ENCODE measurements at places on chromosomes 1 and 21. TPM values are rescaled to one million over a fixed set of nuclear protein-coding genes. Genes with fewer than 3 reads are reported as not detected.

- H3K4me1 ChIP-seq, result peaks cover 38% of the 10 kb centered on the region
- H3K4me3 ChIP-seq, result peak overlapping the region; percentile 77
- DNase-seq, result peak; percentile 80
- no peak overlapping the region for H3K27ac ChIP-seq
Observed at GRCh38 chr1:6962996-6963911, 178.0 kb downstream of the CAMTA1 start.

- no peaks in the 10 kb centered on the region for H3K36me3 ChIP-seq
- H3K4me1 ChIP-seq, result peaks cover 17% of the 10 kb centered on the region
- no peak for DNase-seq
- no peak overlapping the region for H3K4me3 ChIP-seq
Observed at GRCh38 chr1:38291906-38292521, 245.4 kb upstream of the POU3F1 start.

- H3K4me1 ChIP-seq, result no peaks in the 10 kb centered on the region
- no peaks in the 10 kb centered on the region for H3K36me3 ChIP-seq
- no peak for DNase-seq
- H3K27me3 ChIP-seq, result no peaks in the 10 kb centered on the region
- H3K27ac ChIP-seq, result no peak overlapping the region
- H3K4me3 ChIP-seq, result no peak overlapping the region
Observed at GRCh38 chr1:94411237-94411636, 7.0 kb upstream of the ABCD3 start.

Gene SRM
- 92.6 TPM for total RNA-seq

Gene PTPRC
- not detected for total RNA-seq

DNA sequence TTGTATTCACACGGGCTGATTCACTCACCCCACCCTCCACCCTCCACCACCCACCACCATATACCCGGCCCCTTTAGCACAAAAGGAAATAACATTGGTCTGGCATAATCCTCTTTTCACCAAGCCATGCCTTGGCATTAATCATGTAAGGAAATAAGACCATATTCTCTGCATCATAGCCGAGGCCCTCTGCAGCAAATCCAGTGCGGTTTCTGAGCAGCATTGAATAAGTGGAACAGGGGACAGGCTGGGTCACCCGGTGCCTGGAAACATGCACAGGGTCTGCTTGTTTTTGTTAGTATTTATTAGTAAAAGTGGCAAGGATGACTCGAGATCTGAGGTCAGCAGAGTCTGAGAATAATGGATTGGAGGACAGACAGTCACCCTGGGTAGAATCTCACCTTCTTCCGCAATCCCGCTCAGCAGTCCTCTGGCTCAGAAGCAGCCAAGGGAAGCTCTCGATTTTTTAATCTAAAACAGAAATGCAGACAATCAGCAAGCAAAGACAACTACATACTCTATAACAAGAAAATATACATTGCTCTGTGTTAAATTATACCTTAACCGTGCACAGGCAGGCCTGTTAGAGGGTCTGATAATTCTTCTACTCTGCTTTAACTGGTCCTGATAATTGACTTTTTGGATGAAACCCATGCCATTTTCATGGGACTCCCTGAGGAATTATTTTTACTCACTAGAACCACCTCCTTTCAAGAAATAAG, 52.4 kb upstream of the CDC42BPA start:
- peaks cover 23% of the 10 kb centered on the region for H3K4me1 ChIP-seq
- no peaks in the 10 kb centered on the region for H3K27me3 ChIP-seq
- no peak overlapping the region for H3K4me3 ChIP-seq
- DNase-seq, result no peak
- no peaks in the 10 kb centered on the region for H3K36me3 ChIP-seq
- no peak overlapping the region for H3K27ac ChIP-seq

GRCh38 chr1:236024641-236025040, 40.2 kb downstream of the NID1 start:
- no peak for DNase-seq
- no peak overlapping the region for H3K4me3 ChIP-seq
- H3K36me3 ChIP-seq, result peaks cover 6% of the 10 kb centered on the region
- H3K4me1 ChIP-seq, result peaks cover 8% of the 10 kb centered on the region
- no peak overlapping the region for H3K27ac ChIP-seq

DNA sequence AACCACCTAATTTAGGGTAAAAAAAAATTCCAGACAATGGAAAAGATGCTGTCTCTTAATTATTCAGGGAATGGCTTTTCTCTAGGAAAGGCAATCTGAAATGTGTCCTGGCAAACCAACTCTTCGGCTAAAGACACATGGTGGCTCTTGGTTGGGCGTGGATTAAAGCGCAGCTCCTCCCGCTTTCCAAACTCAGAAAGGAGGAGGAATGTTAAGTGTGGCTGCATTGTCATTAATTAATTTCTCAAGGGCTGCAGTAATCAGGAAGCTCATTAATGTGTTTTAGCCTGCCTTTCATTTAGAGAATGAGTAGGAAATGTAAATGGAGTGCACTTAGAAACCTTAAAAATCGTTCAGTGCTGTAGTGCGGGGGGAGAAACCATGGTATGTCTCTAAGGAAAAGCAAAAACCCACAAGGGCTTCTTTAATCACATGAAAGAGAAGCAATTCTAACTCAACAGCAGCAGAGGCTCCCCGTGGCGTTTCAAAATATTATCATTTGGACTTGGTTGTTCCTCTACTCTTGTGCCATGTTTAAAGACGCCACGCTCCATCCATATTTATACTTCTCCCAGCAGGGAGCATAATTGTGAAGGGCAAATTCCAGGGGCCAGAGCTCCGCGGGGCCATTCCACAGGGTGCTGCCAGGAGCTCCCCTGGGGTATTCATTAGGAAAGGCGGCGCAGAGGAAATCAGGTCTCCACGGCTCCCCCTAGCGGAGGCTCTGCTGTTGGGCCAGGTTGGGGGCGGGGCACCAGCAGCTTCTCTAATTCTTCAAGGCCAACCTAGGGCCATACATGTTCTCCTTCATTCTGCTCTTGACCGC, 91.9 kb upstream of the SSX2IP start:
- H3K27ac ChIP-seq, result no peak overlapping the region
- H3K36me3 ChIP-seq, result no peaks in the 10 kb centered on the region
- no peaks in the 10 kb centered on the region for H3K4me1 ChIP-seq
- peak; percentile 74 for DNase-seq
- H3K4me3 ChIP-seq, result peak overlapping the region; percentile 62

DNA sequence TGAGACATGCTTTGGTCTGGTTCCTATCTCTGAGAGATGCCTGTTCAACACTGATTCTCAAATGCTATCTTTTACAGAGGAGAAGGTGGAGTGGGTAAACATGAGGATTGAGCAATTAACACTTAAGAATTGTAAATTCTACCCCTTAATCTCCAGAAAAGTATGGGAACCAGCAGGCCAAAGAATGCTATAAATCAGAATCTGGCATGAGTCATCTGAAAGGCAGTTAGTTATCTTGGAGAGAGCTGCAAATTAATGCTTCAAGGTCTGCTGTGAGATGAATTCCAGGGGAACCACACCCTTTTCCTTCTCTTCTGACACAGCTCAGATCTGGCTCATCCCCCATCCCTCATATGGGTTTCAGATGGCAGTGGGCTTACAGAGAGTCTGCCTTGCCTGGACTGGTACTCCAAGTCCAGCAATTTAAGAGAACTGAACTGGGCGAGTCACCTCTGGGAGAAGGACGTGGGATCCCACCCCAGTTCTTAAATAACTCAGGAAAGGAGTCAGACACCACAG, 5.2 kb downstream of the S100A10 start:
- peak overlapping the region; percentile 99 for H3K27ac ChIP-seq
- DNase-seq, result no peak
- H3K4me1 ChIP-seq, result peaks cover 29% of the 10 kb centered on the region
- H3K36me3 ChIP-seq, result peaks cover 5% of the 10 kb centered on the region
- peaks cover 17% of the 10 kb centered on the region for H3K27me3 ChIP-seq

Gene TNFRSF4
- total RNA-seq, result 0.31 TPM

GRCh38 chr1:212623603-212624002, 15.0 kb downstream of the ATF3 start:
- H3K4me1 ChIP-seq, result no peaks in the 10 kb centered on the region
- H3K4me3 ChIP-seq, result no peak overlapping the region
- DNase-seq, result no peak
- peaks cover 12% of the 10 kb centered on the region for H3K27me3 ChIP-seq

- H3K36me3 ChIP-seq, result peaks cover 4% of the 10 kb centered on the region
- no peak overlapping the region for H3K4me3 ChIP-seq
- no peaks in the 10 kb centered on the region for H3K27me3 ChIP-seq
- H3K27ac ChIP-seq, result no peak overlapping the region
- peaks cover 18% of the 10 kb centered on the region for H3K4me1 ChIP-seq
Observed at GRCh38 chr1:27103498-27103897, 51.4 kb downstream of the SLC9A1 start.

GRCh38 chr1:212613440-212614335, 5.1 kb downstream of the ATF3 start:
- H3K4me3 ChIP-seq, result peak overlapping the region; percentile 63
- H3K4me1 ChIP-seq, result peaks cover 26% of the 10 kb centered on the region
- H3K27ac ChIP-seq, result peak overlapping the region; percentile 87
- H3K27me3 ChIP-seq, result peaks cover 15% of the 10 kb centered on the region
- DNase-seq, result no peak

Gene IL10
- not detected for total RNA-seq

- no peaks in the 10 kb centered on the region for H3K36me3 ChIP-seq
- H3K4me3 ChIP-seq, result no peak overlapping the region
- no peak for DNase-seq
Observed at GRCh38 chr1:30881319-30882181, 27.0 kb downstream of the SDC3 start.

DNA sequence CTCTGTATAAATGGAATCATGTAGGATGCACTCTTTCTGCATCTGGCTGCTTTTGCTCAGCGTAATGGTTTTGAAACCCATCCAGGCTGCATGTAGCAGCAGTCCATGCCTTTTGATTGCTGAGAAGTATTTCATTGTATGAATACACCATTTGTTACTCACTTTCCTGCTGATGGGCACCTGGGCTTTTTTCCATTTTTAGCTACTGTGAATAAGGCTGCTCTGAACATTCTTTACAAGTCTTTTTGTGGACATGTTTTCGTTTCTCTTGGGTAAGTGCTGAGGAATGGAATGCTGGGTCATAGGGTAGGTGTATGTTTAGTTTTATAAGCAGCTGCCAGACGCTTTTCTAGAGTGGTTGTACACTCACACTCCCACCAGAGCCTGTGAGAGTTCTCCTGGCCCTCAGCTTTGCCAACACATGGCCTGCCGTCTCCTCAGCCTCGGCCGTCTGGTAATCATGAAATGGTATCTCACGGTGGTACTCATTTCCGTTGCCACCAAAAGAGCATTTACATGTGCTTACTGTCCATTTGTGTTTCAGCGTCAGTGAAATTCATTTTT, 22.7 kb downstream of the SLX9 start:
- no peak overlapping the region for H3K4me3 ChIP-seq
- H3K27me3 ChIP-seq, result no peaks in the 10 kb centered on the region
- no peak for DNase-seq
- peak overlapping the region; percentile 23 for H3K27ac ChIP-seq

DNA sequence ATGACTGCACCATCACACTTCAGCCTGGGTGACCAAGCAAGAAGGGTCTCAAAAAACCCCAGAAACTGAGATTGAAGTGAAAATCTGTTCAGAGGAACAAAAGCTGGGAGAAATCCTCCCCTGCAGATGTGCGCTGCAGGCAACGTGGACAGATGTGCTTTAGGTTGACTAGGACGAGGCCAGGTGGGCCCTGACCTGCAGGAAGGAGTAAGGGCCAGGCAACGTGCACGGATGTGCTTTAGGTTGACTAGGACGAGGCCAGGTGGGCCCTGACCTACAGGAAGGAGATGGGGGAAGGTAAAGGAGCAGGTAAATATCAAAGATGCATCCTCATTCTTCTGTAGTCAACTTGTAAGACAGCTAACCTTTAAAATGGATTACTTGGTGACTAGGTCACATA, 2.5 kb upstream of the KRTAP12-1 start:
- no peak for DNase-seq
- H3K27ac ChIP-seq, result no peak overlapping the region
- H3K4me1 ChIP-seq, result peaks cover 18% of the 10 kb centered on the region
- H3K4me3 ChIP-seq, result no peak overlapping the region
- no peaks in the 10 kb centered on the region for H3K36me3 ChIP-seq

Gene RAD54L
- 22.9 TPM for total RNA-seq

- H3K4me1 ChIP-seq, result peaks cover 30% of the 10 kb centered on the region
- DNase-seq, result peak; percentile 71
- H3K36me3 ChIP-seq, result peaks cover 4% of the 10 kb centered on the region
Observed at GRCh38 chr1:176206006-176206960, 803 bp downstream of the COP1 start.

Gene ANKRD35
- total RNA-seq, result 0.56 TPM

Gene RAB25
- total RNA-seq, result 97.9 TPM

DNA sequence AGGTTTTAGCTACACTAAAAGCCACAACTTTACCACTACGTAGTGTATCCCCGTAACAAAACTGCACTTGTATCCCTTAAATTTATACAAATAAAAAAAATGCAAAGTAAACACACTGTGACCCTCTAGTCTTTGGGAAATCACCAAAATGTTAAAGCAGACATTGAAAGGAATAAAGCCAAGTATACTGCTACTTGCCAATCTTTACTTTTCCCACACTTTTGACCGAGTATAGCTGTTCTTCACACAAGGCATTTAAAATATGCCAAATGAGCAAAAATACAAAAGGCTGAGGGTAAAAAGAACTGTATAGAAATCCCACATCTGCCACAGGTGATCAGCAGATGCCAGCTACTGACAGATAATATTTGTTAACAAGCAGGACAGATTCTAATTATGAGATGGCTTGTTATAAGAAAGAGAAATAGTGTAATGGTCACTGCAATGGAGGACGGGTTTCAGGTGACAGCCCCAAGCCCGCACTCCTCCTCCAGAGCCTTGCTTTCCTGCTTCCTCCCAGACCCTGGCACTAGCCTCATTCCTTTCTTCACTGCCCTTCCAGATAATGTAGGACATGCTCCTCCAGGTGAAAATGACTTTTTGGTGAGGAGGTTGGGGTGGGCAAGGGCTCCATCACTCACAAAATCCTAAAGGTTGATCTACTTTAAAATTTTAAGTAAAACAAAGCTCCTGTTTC, 18.1 kb downstream of the KCNT2 start:
- no peaks in the 10 kb centered on the region for H3K27me3 ChIP-seq
- no peak for DNase-seq
- no peaks in the 10 kb centered on the region for H3K36me3 ChIP-seq
- H3K27ac ChIP-seq, result no peak overlapping the region
- no peaks in the 10 kb centered on the region for H3K4me1 ChIP-seq

GRCh38 chr1:227728892-227729143, 6.3 kb downstream of the JMJD4 start:
- H3K4me1 ChIP-seq, result peaks cover 17% of the 10 kb centered on the region
- H3K4me3 ChIP-seq, result peak overlapping the region; percentile 88
- peak overlapping the region; percentile 53 for H3K27ac ChIP-seq

- no peak for DNase-seq
- peaks cover 36% of the 10 kb centered on the region for H3K4me1 ChIP-seq
- H3K4me3 ChIP-seq, result peak overlapping the region; percentile 95
- H3K27me3 ChIP-seq, result no peaks in the 10 kb centered on the region
Observed at GRCh38 chr1:173478094-173478674, 1.0 kb downstream of the PRDX6 start.

GRCh38 chr1:209616366-209617046, 33.0 kb downstream of the CAMK1G start:
- H3K4me3 ChIP-seq, result no peak overlapping the region
- no peak for DNase-seq
- H3K36me3 ChIP-seq, result peaks cover 15% of the 10 kb centered on the region
- no peaks in the 10 kb centered on the region for H3K27me3 ChIP-seq
- peaks cover 14% of the 10 kb centered on the region for H3K4me1 ChIP-seq

GRCh38 chr1:85661767-85662166, 46.5 kb downstream of the ZNHIT6 start:
- H3K4me1 ChIP-seq, result peaks cover 4% of the 10 kb centered on the region
- H3K27me3 ChIP-seq, result no peaks in the 10 kb centered on the region
- no peak overlapping the region for H3K27ac ChIP-seq
- no peak overlapping the region for H3K4me3 ChIP-seq
- DNase-seq, result no peak
